ENCODE measurements at places on chromosomes 12 and 14.

- DNase-seq: no peak
These were observed 80.6 kb downstream of the PRKAB1 start for GRCh38 chr12:119748497-119748896.

GRCh38 chr14:90556666-90557450, 160.0 kb downstream of the CALM1 start:
- no peak for DNase-seq

GRCh38 chr12:49796606-49797448, 31.4 kb downstream of the NCKAP5L start:
- DNase-seq: no peak

DNA sequence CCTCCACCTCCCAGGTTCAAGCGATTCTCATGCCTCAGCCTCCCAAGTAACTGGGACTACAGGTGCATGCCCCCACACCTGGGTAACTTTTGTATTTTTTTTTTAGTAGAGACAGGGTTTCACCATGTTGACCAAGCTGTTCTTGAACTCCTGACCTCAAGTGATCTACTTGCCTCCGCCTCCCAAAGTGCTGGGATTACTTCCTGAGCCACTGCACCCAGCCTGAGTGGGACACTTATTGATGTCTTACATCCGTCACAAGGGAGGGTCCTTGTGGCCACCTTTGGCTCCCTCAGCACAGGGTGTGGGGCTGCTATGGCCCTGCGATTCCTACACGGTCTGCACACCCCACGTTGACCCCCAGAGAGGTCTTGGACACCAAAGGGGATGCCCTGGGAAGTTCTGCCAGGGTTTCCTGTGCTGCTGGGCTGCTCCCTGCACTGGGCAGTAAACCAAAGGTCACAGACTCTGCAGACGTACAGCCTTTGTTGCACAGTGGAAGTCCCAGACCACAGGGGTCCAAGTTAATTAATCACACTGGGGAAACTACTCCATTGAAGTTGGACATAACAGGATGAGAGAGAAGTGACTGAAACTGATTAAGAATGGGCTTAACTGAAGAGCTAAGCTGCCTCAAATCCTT, 95.7 kb downstream of the SAMD4A start:
- DNase-seq: no peak

DNA sequence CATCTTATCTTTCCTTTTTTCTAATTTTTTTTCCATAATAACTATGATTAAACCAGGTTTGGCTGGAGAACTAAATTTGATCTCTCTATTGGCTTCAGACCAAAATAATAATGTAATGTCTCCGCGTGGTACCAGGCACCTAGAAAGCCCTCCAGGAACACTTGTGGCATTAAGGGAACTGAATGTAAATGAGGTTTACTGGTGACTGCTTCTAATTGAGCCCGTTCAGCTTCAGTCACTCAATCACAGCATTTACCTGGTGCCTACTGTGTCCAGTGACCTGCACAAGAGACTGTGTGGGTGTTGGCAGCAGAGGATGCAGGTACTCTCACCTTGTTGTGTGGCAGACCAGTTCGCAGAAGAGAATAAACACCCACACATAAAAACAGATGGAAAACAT, 302.5 kb downstream of the DPF3 start:
- no peak for DNase-seq

GRCh38 chr12:53594897-53595615, 31.1 kb downstream of the ATF7 start:
- no peak for DNase-seq

- no peak for DNase-seq
These were observed 20.6 kb downstream of the COX14 start for GRCh38 chr12:50132505-50133135.

GRCh38 chr12:11130999-11131398, 3.4 kb downstream of the TAS2R30 start:
- no peak for DNase-seq

GRCh38 chr12:104788840-104789271, 169.2 kb downstream of the SLC41A2 start:
- no peak for DNase-seq

- DNase-seq: no peak
These were observed 37.2 kb upstream of the BDKRB2 start for GRCh38 chr14:96167224-96168148.

- no peak for DNase-seq
These were observed 5.2 kb upstream of the VRK1 start for GRCh38 chr14:96792003-96792402.

DNA sequence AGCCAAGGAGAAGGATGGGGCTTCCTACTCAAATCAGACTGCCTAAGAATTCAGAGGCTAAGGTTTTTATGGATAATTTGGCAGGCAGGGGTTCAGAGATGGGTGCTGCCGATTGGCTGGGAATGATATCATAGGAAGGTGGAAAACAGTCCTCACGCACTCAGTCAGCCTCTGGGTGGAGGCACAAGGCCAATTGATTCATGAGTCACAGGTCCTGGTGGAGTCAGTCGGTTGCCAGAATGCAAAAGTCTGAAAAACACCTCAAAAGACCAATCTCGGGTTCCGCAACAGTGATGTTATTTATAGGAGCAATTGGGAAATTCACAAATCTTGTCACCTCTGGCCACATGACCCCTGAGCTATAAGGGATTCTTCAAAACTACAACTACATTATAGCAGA, 105.5 kb downstream of the GXYLT1 start:
- no peak for DNase-seq

GRCh38 chr12:69161829-69162228, 77.5 kb upstream of the CPSF6 start:
- no peak for DNase-seq

DNA sequence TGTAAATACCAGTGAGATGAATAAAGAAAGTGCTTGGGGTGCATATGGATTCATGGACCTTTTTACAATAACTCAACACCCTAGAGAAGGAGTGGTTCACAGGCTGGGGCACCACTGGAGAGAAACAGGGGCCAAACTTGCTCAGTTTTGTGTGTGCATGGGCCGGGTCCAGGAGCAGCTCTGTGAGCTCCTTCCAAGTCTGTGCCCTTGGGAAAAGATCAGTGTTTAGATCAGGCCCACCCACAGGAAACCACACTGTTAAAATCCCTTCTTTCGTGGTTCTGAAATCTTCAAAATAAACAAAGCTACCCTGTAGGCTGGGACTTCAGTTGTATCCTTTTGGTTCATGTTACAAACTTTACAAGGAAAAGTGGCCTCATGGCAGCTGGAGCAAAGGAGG, 156.1 kb upstream of the TMEM260 start:
- no peak for DNase-seq

DNA sequence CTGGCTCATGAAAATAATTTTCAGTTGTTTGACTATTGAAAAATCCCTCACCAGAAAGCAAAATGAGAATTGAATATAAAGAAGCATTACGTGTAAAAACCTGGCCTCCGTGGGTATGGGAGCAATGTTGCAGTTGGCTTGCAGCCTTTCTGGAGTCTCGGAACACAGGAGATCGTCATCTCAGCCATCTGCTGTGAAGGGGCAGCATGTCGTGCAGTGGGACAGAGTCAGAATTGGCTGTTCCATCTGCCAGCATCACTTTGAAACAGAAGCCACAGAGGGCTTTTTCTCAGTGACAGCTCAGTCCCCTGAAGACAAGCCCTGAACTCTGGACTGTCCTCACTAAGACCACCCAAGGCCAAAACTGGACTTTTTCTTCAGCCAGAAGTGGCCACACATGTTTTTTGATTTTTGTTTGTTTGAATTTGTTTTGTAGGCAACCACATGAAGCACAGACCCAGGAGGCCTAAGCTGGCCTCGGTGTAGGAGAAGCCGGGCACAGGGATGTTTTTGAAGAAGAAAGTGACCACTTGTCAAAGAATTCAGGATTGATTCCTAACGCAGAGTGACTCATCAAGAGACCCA, 170.8 kb upstream of the DYRK2 start:
- no peak for DNase-seq

DNA sequence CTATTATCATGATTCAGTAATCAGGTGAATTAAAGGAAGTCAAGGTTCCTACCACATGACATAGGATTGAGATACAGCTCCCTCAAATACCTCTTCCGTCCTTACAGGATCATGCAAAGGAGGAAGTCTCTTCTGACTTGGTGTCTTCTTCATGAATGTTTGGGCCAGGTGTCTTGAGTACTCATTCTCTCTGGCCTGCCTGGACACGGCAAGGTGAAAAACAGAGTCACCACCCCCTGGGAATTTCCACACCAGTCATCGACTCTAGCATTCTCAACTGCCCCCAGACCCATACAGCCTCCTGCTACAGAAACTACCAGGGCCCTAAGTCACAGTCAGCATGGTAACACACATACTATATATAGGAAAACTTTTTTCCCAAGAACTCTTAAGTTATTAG, 44.9 kb upstream of the LTBP2 start:
- no peak for DNase-seq

GRCh38 chr12:124888260-124888659, 24.6 kb upstream of the SCARB1 start:
- DNase-seq: no peak

DNA sequence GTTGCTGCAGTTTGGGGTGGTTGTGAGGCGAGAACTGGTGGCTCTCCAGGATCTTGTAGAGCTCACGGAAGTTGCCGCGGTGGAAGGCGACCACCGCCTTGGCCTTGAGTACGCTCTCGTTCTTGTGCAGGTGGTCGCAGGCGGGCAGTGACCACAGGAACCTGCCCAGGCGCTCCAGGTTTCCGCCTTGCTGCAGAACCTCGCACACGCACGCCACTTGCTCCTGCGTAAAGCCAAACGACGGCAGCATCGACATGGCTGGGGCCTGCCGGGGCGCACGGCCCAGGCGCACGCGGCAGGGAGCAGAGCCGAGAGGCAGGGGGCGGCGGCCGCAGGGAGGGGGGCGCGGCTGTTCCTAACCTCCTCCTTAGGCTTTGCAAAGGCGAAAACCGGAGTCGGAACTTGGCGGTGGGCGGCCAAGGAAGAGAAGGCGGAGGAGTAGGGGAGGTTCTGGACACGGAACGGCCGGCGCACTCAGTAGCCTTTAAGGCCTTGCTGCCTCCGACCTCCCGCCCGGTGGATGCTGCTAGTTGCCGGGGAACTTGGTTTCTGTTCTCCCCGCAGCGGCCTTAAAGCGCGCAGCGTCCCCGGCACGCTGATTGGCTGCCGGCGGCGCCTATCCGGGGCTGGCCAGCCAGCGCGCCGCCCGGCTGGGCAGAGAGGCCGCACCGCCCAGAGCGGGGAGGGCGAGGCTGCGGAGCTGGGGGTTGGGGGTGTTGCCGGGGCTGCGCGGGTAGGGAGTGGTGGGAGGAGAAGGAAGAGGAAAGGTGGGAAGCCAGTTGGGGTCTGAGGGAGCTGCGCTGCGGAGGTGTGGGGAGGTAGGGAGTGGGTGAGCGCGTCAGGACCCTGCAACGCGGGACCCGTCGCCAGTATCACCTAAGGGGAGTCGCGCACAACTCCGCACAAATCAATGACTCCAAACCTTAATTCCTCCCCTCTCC, at the start of gene SIX1:
SIX1 (minus strand) TSS at position 544 of the 941 bp plus-strand sequence; CDS start at position 256, 288 bp downstream.
- DNase-seq: no peak

GRCh38 chr12:132238488-132238854, 90.9 kb downstream of the GALNT9 start:
- DNase-seq: no peak

DNA sequence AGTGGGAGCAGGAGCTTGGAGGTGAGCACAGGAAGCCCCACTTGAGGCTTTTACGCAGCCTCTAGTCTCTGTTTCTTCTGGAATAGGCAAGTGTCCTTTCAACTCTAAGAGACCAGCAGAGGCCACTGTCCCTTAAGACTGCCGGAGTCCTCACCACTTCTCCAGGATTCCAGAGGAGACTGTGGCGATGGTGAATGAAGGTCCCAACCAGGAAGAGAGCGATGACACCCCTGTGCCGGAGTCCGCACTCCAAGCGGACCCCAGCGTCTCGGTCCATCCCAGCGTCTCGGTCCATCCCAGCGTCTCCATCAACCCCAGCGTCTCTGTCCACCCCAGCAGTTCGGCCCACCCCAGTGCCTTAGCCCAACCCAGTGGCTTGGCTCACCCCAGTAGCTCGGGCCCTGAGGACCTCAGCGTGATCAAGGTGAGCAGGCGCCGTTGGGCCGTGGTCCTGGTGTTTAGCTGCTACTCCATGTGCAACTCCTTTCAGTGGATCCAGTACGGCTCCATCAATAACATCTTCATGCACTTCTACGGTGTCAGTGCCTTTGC, 442 bp downstream of the FLVCR2 start:
- no peak for DNase-seq

- DNase-seq: no peak
These were observed 13.6 kb downstream of the AHNAK2 start for GRCh38 chr14:104964546-104964945.

- DNase-seq: no peak
These were observed 25.9 kb downstream of the DUSP6 start for GRCh38 chr12:89326239-89327040.

DNA sequence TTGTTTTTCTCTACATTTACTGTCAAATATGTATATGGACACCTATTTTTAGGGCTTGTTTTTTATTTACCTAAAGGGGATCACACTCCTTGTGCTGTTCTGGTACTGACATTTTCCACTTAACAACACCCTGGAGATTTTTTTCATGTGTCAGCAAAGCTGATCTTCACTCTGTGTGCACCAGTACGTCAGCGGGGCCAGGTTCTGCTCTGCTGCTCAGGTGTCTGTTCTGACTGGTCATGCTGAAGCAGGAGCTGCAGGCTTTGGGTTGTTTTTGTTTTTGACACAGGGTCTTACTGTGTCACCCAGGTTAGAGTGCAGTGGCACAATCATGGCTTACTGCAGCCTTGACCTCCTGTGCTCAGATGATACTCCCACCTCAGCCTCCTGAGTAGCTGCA, 81.9 kb upstream of the CCND2 start:
- no peak for DNase-seq

DNA sequence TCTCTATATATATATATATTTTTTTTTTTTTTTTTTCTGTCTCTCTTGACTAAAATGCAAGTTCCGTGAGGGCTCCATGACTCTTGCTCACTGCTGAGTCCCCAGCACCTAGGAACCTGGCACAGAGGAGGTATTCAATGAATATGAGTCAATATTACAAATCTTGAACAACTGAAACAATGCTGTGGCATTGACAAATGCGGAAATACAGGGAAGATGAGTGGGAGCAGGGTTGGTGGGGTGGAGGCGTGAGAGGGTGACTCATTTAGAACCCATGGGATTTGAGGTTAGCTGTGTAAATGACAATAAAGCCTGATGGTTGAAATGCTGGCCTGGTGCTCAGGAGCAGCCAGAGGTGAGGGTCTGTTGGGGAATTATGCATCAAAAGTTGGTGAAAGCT, 121.7 kb upstream of the FUT8 start:
- DNase-seq: no peak

- DNase-seq: no peak
These were observed 8.9 kb downstream of the APAF1 start for GRCh38 chr12:98653866-98654493.

GRCh38 chr14:59407246-59408010, 57.8 kb downstream of the GPR135 start:
- DNase-seq: no peak

GRCh38 chr14:98958048-98958631, 313.9 kb downstream of the BCL11B start:
- no peak for DNase-seq

GRCh38 chr14:69692594-69692993, 74.3 kb upstream of the SRSF5 start:
- no peak for DNase-seq
